ENCODE measurements at places on chromosomes 6 and 20.

GRCh38 chr6:168681748-168682147, 240.8 kb downstream of the SMOC2 start:
- no peak for DNase-seq

GRCh38 chr6:33872761-33873160, 69.0 kb upstream of the MLN start:
- DNase-seq, result no peak

DNA sequence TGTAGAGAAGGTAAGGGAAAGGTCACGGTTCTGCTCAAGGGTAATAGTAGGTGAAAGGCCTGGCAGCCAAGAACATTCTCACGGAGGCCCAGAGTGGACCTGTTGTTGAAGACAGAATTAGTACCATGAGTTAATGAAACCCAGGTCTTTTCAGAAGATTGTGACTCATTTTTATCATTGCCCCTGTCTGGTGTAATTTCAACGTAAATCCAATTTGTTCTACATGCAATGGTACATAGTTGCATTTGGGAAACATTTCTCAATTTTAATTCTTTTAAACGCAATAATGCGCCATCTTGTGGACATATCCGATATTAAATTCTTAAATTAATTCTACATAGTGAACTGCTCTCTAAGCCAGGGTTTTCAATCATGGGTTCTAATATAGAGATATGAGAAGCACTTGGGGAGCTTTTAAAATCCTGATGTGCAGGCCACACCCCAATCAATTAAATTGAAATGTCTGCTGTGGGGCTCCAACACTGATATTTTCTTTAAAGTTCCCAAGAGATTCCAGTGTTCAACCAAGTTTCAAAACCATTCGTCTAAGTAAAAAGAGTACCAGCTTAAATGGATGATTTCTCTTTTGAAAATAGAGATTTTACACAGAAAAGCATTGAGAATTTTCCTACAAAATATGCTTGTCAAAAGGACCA, 257.4 kb downstream of the PLCB1 start:
- no peak for DNase-seq

- no peak for DNase-seq
These were observed 33.4 kb upstream of the SLC22A1 start for GRCh38 chr6:160088069-160088783.

GRCh38 chr6:35067234-35067633, 73.9 kb downstream of the TCP11 start:
- DNase-seq, result no peak

- DNase-seq, result no peak
These were observed 137.9 kb upstream of the RNF24 start for GRCh38 chr20:4153251-4153650.

- DNase-seq, result no peak
These were observed 248.7 kb downstream of the ZNF217 start for GRCh38 chr20:53344891-53345290.

DNA sequence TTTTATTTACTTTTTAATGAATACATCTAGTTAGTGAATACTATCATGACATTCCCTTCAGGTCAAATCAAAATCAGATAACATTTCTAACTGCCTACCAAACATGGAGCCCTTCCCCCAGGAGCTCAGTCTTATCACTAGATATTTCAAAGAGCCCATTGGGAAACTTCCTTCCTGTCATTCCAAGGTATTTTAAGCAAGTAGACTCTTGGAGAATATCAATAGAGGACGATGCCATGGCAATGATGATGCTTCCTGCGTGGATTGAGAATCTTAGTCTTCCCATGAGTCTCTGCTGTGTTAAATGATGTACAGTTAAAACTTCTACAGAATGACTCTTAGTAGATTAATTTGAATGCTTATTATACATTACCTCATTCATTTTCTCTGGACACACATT, 384.9 kb downstream of the CENPW start:
- DNase-seq, result no peak

DNA sequence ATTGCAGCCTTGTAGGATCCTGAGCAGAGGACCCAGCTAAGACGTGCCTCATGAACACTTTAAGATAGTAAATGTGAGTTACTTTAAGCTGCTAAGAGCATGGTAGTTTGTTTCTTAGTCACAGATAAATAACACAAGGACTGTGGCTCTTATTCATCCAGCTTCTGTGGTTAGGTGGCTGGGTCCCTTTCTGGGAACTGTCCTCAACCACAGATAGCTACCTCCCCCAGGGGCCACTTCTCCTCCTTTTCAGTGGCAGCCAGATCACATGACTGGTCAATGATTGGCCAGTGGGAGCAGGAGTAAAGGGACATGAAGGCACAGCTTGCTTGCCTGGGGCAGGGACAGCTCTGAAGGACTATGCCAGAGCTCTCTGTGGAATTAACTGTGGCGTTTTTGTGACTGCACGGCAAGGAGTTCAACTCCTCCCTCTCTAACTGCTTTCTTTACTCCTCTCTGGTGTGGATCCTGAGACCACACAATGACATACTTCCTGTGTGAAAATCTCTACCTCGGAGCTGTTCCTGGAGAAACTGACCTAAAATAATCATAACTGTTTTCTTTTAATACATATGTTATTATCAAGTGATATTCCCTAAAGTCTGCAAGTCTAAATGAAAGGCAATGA, 76.5 kb downstream of the NRN1 start:
- DNase-seq, result no peak

GRCh38 chr20:45087097-45087790, 13.7 kb downstream of the KCNS1 start:
- DNase-seq, result no peak

GRCh38 chr20:59221049-59221706, 57.6 kb downstream of the ZNF831 start:
- DNase-seq, result no peak

DNA sequence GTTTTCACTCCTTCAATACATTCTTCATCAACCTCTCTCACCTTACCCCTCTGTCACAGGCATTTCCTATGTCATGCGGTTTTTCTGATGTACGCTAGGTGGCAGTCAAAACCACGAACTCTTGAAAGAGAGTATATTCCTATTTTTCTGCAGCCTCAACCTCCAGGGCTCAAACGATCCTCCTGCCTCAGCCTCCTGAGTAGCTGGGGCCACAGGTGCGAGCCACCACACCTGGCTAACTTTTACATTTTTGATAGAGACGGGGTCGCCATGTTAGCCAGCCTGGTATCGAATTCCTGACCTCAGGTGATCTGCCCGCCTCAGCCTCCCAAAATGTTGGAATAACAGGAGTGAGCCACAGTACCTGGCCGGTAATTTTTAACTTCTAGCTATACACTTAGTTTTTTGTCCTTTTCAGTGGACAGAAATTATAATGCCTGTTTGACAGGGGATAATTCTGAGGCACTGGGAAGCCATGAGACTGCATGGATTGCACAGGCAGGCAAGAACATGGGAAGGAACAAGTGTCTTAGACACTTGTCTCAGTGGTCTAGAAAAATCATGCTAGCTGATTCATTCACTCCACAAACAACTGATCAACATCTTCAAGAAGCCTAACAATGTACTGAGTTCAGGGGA, 22.5 kb upstream of the HFE start:
- DNase-seq, result peak; percentile 56

DNA sequence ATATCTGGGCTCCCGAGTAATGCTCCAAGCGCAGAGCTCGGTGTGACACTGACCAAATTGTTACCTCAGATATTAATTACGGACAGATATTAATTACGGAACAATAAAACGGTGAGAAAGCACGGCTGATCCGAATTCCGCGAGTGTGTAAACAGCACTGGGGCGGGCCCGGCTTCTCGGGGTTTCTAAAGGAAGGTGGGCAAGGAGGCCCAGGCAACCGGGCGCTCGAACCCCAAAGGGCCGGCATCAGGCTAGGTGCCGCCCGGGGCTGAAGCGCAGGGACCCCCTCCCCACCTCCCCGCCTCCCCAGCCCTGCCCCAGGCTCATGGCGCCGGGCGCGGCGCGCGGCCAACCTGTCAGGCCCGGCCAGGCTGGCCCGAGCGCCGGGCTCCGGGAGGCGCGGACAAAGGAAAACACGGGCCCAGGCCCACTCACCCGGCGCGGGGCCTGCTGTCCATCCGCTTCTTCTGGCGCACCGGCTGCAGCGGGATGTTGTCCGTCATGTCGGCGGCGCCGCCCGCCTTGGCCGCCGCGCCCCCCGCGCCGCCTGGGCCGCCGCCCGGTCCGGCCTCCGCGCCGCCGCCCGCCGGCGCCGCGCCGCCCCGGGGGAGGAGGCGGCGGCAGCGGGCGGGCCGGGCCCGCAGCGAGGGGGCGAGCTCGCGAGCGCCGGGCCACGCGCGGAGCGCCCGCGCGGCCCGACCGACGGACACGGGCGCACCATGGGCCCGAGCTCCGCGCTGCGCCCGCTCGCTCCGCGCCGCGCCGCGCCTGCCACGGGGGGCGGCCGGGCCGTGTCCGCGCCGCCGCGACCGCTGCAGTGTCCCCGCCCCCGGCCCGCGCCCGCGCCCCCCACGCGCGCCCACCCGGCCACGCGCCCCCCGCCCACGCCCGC, at the start of gene ATP9A:
Gene ATP9A (minus strand): TSS at position 524 of the 892 bp plus-strand sequence. CDS start 21 bp downstream, at position 503.
- no peak for DNase-seq

GRCh38 chr20:10481676-10482075, 46.6 kb downstream of the SLX4IP start:
- DNase-seq, result no peak

GRCh38 chr6:82740072-82740471, 325.6 kb downstream of the UBE3D start:
- no peak for DNase-seq

DNA sequence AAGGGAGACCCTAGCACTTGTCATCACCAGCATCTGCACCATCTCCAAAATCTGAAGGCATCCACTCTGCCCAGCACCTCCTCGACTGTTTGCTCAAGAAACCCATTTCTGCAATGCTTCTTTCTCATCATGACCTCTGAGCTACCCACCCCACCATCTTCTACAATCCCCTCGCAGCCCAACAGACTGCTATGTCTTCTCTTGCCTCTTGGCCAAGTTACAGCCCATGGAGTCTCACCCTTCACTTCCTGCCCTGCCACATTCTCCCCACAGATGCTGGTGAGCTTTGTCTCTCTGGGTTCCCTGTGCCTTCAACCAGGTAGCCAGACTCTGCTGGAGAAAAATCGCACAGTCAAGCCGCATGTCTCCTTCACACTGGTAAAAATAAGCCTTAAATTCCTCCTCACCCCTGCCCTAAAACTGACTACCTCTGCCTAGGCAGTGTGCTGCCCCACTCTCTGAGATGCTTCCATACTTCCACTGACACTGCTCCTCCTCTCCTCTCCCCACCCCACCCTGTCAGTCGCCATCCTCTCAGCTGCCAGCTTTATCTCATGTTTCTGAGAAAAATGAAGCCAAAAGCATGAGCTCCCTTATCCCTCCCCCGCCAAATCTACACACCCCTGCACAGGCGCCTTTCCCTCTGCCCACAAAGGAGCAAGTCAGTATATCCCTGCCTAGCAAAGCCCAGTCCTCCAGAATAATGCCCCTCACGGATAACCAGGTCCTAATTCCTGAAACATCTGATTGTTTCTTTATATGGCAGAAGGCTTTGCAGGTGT, 2.3 kb upstream of the TXNDC5 start:
- DNase-seq, result no peak

DNA sequence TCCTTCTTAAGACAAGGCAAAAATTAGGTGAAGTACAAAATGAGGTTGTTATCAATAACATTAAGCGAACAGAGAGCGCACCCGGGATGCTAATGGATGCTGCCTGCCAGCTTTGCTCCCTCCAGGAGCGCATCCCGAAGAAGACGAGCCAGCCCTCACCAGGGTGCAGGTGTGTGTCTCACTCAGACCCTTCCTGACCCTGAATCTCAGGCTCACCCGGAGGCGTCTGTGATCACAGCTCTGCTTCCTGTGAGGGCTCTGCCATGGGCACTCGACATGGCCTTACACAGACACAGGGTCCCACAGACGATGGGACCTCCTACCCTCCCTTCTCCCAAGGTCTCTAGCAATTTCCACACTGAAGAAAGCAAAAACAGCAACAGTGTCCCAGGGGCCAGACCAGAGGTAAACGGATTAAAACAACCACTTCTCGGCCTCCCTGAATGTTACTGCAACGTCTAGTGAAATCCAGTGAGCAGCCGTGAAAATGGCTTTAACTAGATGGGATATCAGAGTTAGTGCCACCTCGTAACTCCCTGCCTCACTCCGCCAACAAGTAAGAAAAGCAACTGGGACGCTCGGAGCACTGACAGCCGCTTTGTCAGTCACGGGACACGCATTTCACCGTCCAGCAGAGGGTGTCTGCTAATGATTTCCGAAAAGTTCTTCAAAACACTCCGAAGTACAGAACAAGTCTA, 11.7 kb downstream of the ZBTB46 start:
- peak; percentile 26 for DNase-seq

GRCh38 chr20:31838646-31839292, 6.6 kb downstream of the FOXS1 start:
- DNase-seq, result no peak

DNA sequence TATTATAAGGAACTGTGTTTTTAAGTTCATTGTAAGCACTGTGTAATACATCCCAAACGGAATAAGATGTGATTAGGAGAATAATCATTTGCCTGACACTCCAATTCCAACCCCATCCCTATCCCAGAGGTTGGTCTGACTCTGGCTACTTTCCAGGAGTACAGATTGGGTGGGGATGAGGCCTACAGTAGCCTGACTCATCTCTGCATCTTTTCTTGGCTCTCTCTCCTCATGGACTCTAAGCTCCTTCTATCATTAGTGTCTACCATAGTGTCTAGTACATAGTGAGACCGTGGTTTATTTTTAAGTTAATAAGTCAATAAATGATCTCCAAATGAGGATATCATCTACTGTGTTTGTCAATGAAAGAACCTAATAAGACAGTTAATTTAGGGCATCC, 92.2 kb upstream of the CNKSR3 start:
- no peak for DNase-seq
